ENCODE measurements at places on chromosomes 7 and 10.

- DNase-seq = no peak
Observed at GRCh38 chr10:8533462-8533861, 479.0 kb downstream of the GATA3 start.

- DNase-seq = no peak
Observed at GRCh38 chr7:87426160-87426559, 49.3 kb downstream of the ABCB4 start.

DNA sequence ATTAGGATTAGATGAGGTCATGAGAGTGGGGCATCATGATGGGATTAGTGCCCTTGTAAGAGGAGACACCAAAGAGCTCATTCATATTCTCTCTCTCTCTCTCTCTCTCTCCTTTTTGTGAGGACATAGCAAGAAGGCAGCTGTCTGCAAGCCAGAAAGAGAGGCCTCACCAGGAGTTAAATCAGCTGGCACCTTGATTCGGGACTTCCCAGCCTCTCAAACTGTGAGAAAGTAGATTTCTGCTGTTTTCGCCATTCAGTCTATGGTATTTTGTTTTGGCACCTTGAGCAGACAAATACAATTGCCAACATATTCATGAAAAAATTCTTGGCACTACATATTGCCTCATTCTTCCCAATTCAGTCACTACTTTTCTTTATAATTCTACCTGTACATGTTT lies 20.6 kb upstream of the ATAD1 start:
- DNase-seq = no peak

DNA sequence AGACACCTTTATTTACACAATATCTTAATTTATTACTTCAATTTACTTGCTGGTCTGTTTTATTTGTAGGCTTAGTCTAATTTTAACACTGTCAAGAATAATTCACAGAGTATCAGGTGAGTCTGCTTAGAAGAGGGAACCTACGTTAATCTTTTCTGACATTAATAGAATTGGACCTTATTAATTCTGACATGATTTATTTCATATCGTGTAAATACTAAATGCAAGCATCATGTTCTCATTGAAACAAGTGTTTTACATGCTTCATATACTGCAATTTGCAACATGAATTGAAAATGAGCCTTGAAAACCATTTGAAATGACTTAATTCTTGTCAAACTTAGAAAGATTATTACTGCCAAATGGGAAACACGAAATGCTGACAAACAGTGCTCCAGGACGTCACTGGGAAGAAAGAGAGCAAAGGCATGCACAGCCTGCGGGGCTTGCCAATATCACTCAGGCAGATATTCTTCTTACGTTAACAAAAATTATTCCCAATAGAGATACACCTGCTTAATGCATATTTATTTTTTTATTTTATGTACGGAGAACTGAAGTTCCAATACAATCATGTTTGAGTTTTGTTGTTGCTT lies 282.0 kb upstream of the AKR1E2 start:
- no peak for DNase-seq

- no peak for DNase-seq
Observed at GRCh38 chr10:17606547-17607040, 10.6 kb downstream of the HACD1 start.

- no peak for DNase-seq
Observed at GRCh38 chr10:116766837-116767634, 24.7 kb upstream of the HSPA12A start.

GRCh38 chr10:91104193-91105041 lies 116.0 kb upstream of the PCGF5 start:
- DNase-seq = no peak

DNA sequence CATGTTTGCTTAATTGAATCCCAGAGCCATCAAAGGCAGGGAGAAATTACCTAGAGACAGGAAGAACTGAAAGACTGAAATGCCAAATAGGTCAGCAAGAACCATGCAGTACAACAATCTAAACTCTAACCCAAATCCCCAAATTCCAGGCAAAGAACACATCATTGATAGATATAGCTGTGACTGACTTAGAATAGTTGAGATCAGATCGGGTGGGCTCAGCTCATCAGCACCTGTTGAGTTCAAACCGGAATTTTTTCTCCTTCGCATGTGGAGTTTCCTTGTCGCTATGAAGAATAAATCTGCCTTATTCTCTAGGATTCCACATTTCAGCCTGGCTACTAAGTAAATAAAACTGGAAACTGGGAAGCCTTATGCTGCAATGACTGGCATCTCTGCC lies 1.4 kb downstream of the ANKMY2 start:
- no peak for DNase-seq

- no peak for DNase-seq
Observed at GRCh38 chr7:96676919-96677318, 32.7 kb downstream of the SEM1 start.

DNA sequence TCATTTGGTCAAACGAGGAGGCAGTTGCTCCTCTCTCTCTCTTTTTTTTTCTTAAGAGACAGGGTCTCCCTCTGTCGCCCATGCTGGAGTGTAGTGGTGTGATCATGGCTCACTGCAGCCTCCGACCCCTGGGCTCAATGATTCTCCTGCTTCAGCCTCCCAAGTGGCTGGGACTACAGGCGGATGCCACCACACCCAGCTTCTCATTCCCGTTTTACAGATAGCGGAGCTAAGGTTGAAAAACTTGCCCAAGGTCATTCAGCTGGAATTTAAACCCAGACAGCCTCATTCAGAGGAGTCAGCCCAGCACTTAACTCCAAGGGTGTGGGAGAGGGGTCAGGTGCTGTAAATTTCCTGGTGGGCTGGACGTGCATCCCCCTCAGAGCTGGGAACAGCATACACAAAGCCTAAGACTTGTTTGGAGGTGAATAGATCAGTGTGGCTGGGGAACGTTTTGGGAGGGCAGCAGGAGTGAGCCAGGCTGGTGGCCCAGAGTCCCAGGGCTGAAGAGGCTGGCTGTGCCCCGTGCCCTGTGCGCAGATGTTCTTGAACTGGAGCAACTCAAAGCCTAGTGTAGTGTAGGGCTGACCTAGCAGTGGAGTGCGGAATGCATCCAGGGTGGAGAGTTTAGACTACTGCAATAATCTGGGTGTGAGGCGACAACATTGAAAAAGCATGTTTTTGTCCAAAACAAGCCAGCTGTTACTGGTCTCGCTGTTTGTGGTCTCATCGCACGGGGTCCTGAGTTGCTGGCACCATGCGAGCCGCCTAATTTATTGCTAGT lies 2.3 kb downstream of the HTRA1 start:
- no peak for DNase-seq

DNA sequence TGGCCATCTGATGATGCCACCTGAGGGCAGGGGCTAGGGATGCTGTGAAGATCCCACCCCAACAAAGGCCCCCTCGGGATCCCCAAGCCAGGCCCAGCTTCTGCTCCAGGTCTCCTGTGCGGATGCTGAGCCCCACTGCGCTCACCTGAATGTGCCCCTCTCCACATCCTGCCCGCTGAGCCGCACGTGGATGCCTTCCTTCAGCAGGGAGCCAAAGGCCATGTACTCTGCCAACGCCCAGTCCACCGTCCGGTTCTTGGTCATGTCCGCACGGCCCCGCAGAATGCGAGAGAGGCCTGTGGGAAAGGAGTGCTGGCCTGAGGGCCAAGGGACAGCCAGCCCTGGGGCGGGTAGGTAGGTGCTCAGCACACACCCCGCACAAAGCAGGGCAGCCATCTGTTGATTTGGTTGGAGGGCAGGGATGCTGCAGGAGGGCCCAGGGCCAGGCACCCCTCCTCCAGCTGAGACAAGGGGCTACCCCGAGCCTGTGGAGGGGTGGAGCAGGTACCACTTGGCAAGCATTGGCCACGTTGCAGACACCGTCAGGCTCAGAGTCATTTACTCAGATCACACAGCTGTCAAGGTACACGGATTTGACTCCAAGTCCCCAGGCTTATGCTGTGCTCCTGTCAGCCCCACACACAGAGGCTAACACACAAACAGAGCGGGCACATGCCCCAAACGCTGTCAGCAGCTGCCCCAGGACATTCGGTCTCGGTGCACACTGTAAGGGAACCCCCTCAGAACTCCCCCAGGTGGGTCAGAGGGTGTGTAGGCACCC lies 19.2 kb downstream of the OGDHL start:
- no peak for DNase-seq

DNA sequence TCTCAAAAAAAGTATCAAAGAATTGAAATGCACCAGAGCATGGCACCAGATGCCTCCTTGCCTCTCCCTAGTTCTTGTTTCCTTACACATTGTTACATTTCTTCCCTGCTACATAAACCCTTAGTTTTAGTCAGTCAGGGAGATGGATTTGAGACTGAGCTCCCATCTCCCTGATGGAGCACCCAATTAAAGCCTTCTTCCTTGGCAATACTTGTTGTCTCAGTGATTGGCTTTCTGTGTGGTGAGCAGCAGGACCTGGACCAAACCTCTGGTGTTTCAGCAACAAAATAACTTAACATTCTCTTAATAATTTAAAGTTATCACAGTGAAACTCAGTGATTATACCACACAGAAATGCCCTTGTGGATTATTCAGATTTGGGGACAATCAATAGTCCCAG lies 26.9 kb downstream of the PPP1R3C start:
- no peak for DNase-seq

Data from NCI-H1436 treated with DMSO at 0.1 percent for 48 hours (cell line).